Stimulated activated CD8-positive, alpha-beta memory T cell treated with anti-CD3 and anti-CD28 coated beads, Interleukin-4, amount 100 ng/mL, for 1 hour (primary cell): ENCODE measurements at places on chromosomes 4 and X.

DNA sequence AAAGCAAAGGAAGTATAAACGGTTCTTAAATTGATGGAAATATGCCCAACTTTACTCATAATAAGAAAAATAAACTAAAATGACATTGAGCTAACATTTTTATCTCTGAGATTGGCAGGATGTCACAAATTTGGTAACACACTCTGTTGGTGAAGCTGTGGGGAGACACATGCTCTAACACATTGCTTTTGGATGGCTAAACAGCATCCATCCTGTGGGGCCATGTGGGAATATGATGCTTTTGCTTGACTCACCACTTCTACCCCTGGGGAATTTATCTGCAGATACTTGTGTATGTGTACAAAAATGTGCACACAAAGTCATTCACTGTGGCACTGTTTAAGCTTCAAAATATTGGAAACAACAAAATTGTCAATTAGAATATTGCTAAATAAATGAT is 100.2 kb downstream of the ANAPC4 start:
- DNase-seq: no peak

- no peak for DNase-seq
Observed at GRCh38 chr4:26171941-26172340, 148.9 kb upstream of the RBPJ start.

GRCh38 chrX:31112226-31112999 is 40.6 kb upstream of the FTHL17 start:
- DNase-seq: no peak

DNA sequence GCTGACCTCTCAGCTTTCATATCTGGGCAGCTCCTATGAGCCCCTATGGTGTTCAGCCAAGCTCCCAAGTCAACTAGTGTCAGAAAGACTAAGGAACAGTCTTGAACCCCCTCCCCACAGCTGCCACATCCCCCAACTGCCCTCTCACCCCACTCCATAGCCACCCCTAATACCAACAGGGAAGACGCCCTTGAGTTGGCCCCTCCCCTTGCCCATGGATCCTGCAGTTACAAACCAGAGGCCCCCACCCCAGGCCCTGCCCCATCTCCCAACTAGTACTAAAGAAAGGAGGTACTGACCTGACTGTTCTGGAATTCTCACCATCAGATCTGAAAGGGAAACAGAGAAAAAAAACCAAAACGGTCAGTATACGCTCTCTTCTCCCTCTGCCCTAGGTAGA is 10.2 kb upstream of the IQSEC2 start:
- no peak for DNase-seq
